ENCODE measurements at places on chromosomes 13 and 19.

- H3K27me3 ChIP-seq, result no peaks in the 10 kb centered on the region
- no peak overlapping the region for H3K27ac ChIP-seq
- no peak for DNase-seq
- H3K4me1 ChIP-seq, result no peaks in the 10 kb centered on the region
- H3K36me3 ChIP-seq, result no peaks in the 10 kb centered on the region
Measured at GRCh38 chr19:35692010-35692409, 12.3 kb upstream of the ZBTB32 start.

DNA sequence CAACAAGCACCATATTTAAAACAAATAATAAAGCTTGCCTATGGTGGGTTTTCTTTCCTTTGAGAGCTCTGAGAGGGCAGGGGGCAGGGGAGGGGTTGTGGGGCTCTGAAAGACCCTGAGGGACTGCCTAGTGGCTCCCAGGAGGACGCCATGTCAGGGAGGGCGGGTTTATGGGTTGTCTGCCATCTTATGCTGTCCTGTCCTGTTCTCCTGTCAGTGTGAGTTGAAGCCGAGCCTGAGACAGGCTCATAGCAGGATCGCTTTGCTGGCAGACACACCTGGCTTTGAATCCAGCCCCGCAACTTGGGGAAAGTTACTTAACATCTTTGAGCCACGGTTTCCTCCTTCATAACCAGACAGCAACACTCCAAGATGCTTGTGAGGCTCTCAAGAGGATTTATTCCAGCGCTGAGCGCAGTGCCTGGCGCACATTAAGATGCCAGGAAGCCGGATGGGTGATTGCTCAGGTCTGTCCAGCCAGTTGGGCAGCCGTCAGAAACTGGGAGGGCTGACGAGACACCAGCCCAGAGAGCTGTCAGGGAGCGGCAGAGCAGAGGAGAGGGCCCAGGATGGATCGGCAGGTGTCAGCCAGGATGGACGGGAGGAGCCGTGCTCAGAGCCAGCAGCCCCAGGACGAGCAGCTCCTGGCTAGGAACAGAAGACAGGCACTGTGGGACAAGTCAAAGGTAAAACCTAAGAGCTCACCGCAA is 36.8 kb upstream of the C1QTNF9 start:
- DNase-seq, result no peak
- H3K27me3 ChIP-seq, result no peaks in the 10 kb centered on the region
- peaks cover 3% of the 10 kb centered on the region for H3K4me1 ChIP-seq
- H3K36me3 ChIP-seq, result no peaks in the 10 kb centered on the region
- H3K27ac ChIP-seq, result no peak overlapping the region
- no peak overlapping the region for H3K4me3 ChIP-seq

DNA sequence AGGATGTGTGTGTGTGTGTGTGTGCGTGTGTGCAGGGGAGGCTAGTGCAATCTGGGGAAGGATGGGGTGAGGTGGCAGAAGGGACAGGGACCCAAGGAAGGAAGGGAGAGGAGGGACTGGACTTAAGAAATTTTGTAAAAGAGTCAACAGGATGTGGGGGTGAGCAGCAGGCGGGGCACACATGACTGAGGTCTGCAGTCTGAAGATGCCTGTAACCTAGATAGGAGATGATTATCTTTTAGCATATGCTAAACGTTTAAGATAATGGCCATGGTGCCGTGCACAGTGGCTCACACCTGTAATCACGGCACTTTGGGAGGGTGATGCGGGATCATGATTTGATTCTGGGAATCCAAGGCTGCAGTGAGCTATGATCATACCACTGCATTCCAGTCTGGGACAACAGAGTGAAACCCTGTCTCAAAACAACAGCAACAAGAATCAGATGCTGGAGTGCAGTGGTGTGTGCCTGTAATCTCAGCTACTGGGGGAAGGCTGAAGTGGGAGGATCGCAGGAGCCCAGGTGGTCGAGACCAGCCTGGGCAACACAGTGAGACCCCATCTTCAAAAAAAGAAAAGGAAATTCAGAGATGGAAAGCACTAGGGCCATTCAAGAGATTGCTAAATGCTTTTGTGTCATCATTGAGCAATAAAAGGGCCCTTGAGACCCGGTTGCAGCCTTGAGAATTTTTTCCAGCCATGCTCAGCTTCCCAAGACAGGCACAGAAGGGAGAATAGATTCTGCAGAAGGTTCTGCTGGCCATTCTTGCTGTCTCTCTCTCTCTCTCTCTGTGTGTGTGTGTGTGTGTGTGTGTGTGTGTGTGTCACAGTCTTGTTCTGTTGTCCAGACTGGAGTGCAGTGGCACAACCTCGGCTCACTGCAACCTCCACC is 3.8 kb upstream of the ZNF414 start:
- H3K27ac ChIP-seq, result no peak overlapping the region
- H3K4me3 ChIP-seq, result no peak overlapping the region
- H3K36me3 ChIP-seq, result no peaks in the 10 kb centered on the region
- H3K27me3 ChIP-seq, result no peaks in the 10 kb centered on the region

- H3K27ac ChIP-seq, result no peak overlapping the region
- no peak overlapping the region for H3K4me3 ChIP-seq
- H3K36me3 ChIP-seq, result no peaks in the 10 kb centered on the region
- no peaks in the 10 kb centered on the region for H3K27me3 ChIP-seq
- H3K4me1 ChIP-seq, result no peaks in the 10 kb centered on the region
Measured at GRCh38 chr13:98691360-98691759, 61.1 kb downstream of the SLC15A1 start.

- no peaks in the 10 kb centered on the region for H3K36me3 ChIP-seq
- H3K27me3 ChIP-seq, result no peaks in the 10 kb centered on the region
- no peak for DNase-seq
Measured at GRCh38 chr13:85417807-85418206, 381.4 kb downstream of the SLITRK6 start.

DNA sequence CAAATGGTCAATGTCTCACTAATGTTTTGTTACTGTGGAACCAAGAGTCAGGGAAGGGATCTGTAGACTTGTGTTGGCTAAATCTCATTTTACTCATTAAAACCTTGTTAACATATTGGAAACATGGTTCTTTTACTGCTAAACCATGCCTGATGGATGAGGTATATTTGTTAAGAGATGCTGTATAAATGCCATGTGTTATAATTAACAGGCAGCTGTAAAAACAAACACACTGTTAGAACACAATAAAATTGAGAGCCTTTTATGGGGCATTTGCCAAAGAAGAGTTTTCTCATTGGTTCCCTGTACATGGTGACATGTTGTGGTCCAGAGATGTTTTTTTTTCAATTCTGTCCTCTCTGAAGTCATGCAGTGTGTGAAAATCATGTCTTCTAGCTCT is 121.9 kb downstream of the ESD start:
- H3K36me3 ChIP-seq, result peaks cover under 1% of the 10 kb centered on the region
- no peak overlapping the region for H3K27ac ChIP-seq
- H3K4me3 ChIP-seq, result no peak overlapping the region
- no peaks in the 10 kb centered on the region for H3K4me1 ChIP-seq
- no peak for DNase-seq
- H3K27me3 ChIP-seq, result no peaks in the 10 kb centered on the region

- no peaks in the 10 kb centered on the region for H3K36me3 ChIP-seq
- H3K4me3 ChIP-seq, result no peak overlapping the region
- H3K27me3 ChIP-seq, result no peaks in the 10 kb centered on the region
Measured at GRCh38 chr13:20492641-20493040, 33.0 kb downstream of the CRYL1 start.

DNA sequence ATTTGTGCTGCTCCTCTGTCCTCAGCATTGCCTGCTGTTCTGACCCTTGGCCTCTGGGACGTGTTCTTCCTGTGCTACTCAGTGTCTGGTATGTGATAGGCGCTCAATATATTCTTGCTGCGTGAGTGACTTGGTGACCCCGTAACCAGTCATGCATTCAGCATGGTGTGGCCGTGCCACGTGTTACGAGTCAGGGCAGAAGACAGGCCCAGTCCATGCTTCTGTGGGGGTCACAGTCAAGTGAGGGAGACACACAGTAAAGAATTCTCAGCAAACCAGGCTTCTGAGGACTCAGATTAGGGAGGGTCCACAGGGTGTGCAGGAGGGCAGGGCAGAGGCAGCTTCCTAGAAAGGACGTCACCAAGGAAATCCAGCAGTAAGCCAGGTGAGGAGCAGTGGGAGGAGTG is 7.9 kb downstream of the PPP1R37 start:
- peaks cover 20% of the 10 kb centered on the region for H3K4me1 ChIP-seq
- H3K4me3 ChIP-seq, result no peak overlapping the region
- H3K36me3 ChIP-seq, result no peaks in the 10 kb centered on the region

DNA sequence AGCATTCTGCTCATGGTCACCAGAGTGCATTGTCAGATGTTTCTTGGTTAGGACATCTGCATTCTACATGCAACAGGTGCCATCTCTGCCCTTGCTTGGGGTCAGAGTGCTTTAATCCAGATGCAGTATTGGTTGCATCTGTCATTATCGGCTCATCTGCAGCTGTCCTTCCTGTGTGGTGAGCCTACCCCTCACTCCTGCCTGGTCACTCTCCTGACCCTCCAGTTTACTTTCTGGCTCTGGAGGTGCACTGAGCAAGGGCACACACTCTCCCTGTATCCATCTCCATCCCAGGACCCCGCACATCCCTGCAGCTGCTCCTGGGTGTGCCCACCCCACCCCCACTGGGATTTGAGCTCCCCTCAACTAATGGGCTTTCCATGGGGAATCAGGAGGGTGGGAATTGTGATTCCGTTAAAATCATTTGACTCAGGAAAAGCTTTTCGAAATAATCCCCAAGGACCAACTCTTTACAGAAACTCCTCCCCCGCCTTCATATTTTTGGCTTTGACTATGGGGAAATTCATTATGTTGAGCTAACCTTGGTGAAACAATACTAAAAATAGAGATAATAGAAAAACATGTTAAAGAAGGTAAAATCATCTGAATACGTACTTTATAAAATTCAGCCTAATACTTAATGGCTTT is 70.2 kb downstream of the COL4A2 start:
- no peak overlapping the region for H3K27ac ChIP-seq
- H3K4me3 ChIP-seq, result no peak overlapping the region
- H3K4me1 ChIP-seq, result peaks cover 18% of the 10 kb centered on the region
- DNase-seq, result no peak
- H3K27me3 ChIP-seq, result no peaks in the 10 kb centered on the region

- no peak overlapping the region for H3K27ac ChIP-seq
- H3K4me1 ChIP-seq, result no peaks in the 10 kb centered on the region
- no peak for DNase-seq
- H3K4me3 ChIP-seq, result no peak overlapping the region
- no peaks in the 10 kb centered on the region for H3K27me3 ChIP-seq
- no peaks in the 10 kb centered on the region for H3K36me3 ChIP-seq
Measured at GRCh38 chr13:105048677-105049076, 1486.8 kb downstream of the EFNB2 start.

DNA sequence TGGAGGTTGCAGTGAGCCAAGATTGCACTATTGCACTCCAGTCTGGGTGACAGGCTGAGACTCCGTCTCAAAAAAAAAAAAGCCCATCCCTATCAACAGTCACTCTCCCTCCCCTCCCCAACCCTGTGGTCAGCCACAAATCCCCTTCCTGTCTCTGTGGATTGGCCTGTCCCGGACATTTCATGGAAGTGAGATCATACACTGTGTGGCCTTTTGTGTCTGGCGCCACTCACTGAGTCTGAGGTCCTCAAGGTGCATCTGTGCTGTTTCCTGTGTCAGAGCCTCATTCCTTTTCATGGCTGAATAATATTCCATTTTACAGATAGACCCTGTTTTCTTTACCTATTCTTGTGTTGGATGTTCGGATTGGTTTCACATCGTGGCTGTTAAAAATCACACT is 149.5 kb downstream of the PTPRS start:
- no peaks in the 10 kb centered on the region for H3K27me3 ChIP-seq
- H3K27ac ChIP-seq, result no peak overlapping the region
- H3K36me3 ChIP-seq, result no peaks in the 10 kb centered on the region
- H3K4me1 ChIP-seq, result no peaks in the 10 kb centered on the region

- H3K4me3 ChIP-seq, result no peak overlapping the region
- H3K27me3 ChIP-seq, result no peaks in the 10 kb centered on the region
- no peak overlapping the region for H3K27ac ChIP-seq
- H3K4me1 ChIP-seq, result no peaks in the 10 kb centered on the region
- no peaks in the 10 kb centered on the region for H3K36me3 ChIP-seq
- no peak for DNase-seq
Measured at GRCh38 chr13:104625201-104625600, 1559.0 kb upstream of the SLC10A2 start.

- peaks cover 28% of the 10 kb centered on the region for H3K36me3 ChIP-seq
- no peak for DNase-seq
- H3K4me1 ChIP-seq, result no peaks in the 10 kb centered on the region
- no peak overlapping the region for H3K4me3 ChIP-seq
- no peak overlapping the region for H3K27ac ChIP-seq
- H3K27me3 ChIP-seq, result no peaks in the 10 kb centered on the region
Measured at GRCh38 chr19:5931251-5931650, 17.2 kb downstream of the CAPS start.

All from RWPE2 (cell line).